ENCODE measurements at places on chromosomes 11 and 22.
A peak's percentile ranks its signal among the peaks of the same experiment; 100 is the strongest.

- DNase-seq = no peak
Measured at GRCh38 chr22:23263651-23264555, 83.6 kb downstream of the BCR start.

- no peak for DNase-seq
Measured at GRCh38 chr11:92388380-92388779, 163.8 kb downstream of the FAT3 start.

GRCh38 chr22:43289531-43289963 is 53.6 kb downstream of the SCUBE1 start:
- DNase-seq = no peak

- DNase-seq = peak; percentile 28
Measured at GRCh38 chr11:2699185-2699530, 636 bp downstream of the KCNQ1OT1 start.

DNA sequence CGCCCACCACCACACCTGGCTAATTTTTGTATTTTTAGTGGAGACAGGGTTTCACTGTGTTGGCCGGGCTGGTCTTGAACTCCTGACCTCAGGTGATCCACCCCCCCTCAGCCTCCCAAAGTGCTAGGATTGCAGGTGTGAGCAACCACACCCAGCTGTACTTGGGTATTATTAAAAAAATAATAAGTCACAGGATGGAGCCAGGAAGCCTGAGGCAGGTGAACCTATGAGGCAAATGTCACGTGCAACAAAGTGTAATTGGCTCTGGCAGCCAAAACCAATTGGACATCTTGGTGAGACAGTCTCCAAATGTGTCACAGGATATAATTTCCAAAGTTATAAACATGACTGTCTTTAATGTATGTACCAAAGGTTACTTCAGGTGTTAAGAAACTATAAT is 24.0 kb upstream of the MALAT1 start:
- no peak for DNase-seq

GRCh38 chr11:129598378-129598777 is 217.3 kb upstream of the TMEM45B start:
- DNase-seq = no peak

DNA sequence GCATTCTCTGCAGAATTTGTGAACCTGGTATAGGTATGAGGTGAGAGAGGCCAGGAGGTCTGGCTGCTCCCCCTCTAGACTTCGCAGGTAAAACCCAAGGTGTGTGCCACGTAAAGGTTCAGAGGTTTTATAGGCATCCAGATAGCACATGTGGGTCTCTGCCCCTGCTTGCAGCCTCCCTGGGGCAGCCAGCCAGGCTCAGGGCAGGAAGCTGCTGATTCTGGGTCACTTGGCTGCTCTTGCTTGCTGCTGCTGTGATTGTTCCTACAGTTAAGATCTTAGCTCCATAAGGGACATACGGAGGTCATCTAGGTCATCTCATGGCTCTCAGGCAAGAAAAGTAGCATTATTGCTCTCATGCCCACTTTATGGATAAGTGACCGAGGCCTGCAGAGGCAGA is 30.2 kb downstream of the ZBTB16 start:
- no peak for DNase-seq

- no peak for DNase-seq
Measured at GRCh38 chr11:115808351-115808940, 304.2 kb upstream of the CADM1 start.

GRCh38 chr22:35044607-35045390 is 21.2 kb upstream of the ISX start:
- DNase-seq = no peak

DNA sequence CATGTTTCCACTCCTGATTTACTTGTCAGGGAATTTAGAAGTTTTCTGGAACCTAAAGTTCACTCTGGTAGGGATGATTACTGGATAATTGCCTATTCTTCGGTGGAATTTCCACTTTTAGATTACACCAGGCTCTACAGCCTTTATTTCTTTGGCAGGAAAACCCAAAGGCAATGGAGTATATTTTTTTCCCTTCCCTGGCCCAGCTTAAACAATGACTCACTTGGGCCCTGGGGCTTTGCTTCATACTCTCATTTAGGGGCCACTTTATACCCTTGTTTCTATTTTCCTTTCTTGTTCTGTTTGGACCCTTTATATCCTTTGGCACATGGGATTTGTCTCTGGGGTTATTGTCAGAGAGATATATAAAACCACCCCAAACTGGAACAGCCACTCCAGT is 114.7 kb downstream of the CSTPP1 start:
- DNase-seq = no peak

GRCh38 chr11:73308003-73308960 is at the start of gene ARHGEF17:
Gene ARHGEF17 (plus strand): TSS chr11:73308276. CDS start chr11:73308639, 363 bp downstream.
- DNase-seq = peak; percentile 89

- DNase-seq = no peak
Measured at GRCh38 chr22:46842606-46843005, 80.2 kb downstream of the TBC1D22A start.

GRCh38 chr11:77201991-77202841 is 74.2 kb downstream of the MYO7A start:
- DNase-seq = no peak

GRCh38 chr22:49063545-49063890 is 764.2 kb downstream of the BRD1 start:
- no peak for DNase-seq

DNA sequence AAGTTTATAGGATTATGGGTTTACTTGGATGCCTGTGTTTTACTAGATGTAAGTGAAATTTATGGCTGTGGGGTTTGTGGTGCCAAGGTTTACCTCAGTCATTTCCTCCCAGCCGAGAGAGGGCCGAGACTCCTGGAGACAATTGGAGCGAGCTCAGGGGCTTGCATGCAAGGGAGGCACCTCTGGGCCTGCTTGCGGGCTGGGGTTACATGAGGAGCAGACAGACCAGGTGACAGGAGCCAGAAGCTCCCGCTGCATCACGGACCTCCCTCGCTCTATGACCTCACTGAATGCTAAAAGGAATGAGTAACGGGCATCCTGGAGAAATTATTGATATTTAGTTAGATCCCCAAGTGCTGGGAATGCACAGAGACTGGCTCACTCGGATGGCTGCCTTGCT is 275.2 kb upstream of the KIRREL3 start:
- DNase-seq = no peak

GRCh38 chr22:21447694-21448402 is 19.3 kb upstream of the TMEM191C start:
- peak; percentile 63 for DNase-seq

DNA sequence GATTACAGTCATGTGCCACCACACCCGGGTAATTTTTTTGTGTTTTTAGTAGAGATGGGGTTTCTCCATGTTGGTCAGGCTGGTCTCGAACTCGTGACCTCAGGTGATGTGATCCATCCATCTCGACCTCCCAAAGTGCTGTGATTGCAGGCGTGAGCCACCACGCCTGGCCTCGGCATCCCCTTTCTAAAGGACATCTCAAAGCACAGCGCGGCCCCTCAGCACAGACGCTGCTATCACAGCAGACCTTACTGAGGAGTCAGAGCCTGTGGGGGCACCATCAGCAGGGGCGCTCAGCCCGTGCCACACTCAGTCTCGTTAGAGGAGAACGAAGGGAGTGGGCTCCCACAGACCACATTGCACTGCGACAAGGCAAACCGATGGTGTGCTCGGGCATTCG is 19.4 kb downstream of the CELSR1 start:
- DNase-seq = no peak

DNA sequence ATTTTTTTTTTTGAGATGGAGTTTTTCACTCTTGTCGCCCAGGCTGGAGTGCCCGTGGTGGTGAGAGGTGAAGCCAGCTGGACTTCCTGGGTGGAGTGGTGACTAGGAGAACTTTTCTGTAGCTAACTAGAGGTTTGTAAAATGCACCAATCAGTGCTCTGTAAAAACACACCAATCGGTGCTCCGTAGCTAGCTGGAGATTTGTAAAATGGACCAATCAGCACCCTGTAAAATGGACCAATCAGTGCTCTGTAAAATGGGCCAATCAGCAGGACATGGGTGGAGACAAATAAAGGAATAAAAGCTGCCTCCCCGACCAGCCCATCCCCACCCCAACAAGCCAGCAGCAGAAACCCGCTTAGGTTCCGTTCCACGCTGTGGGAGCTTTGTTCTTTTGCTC is 4.4 kb upstream of the RAPSN start:
- no peak for DNase-seq

DNA sequence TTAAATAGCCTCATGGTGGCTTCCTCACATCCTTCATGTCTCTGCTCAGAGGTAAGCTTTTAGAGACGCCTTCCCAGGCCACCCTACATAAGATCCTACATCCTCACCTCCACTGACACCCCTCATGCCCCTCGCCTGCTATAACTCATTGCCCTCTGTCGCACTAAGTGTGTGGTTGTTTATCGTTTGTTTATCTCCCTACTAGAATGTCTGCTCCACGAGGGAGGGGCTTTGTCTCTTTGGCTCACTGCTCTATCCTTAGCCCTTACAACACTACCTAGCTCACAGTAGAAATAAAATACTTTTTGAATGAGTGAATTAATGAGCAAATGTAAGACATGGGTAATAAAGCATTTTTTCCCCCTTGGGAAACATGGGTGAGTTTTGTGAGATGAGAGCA is 1.3 kb upstream of the CBLIF start:
- no peak for DNase-seq

DNA sequence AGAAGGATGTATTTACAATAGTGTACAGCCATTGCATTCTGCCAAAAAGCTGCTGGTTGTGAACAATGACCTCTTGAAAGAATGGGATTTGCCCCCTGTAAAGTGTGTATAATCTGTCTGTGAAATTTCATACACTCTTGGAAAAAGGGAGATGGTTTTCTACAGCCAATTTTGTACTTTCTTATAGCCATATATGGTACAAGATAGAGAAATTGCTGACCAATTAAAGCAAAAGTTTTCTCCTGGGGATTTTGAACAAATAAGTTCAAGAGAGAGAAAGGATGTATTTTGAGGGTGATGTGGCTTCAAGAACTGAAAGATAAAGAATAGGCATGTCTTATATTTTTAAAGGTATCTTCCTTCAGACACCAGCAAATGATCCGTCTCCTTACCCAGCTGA is 211.0 kb downstream of the NAV2 start:
- DNase-seq = no peak

DNA sequence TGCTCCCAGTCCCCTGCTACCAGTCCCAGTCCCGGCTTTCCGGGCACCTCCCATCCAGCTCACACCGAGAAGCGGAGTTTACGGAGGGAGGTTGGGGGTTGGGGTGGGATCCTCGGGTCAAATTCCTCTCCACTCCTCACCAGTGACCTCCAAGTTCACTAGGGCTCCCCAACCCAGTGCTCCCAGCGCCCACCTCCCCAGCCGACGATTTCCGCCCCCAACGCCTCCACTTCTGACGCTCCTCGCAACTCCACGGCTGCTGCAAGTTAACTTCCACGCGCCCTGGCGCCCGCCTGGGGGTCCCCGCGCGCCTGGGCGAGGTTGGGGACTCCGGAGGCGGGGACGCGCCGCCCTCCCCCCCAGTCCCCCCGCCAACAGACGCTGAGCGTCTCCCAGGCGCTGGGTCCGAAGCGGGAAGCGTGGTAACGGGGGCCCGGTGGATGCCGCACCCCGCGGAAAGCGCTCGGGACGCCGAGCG is 526 bp downstream of the TPST2 start:
- no peak for DNase-seq

DNA sequence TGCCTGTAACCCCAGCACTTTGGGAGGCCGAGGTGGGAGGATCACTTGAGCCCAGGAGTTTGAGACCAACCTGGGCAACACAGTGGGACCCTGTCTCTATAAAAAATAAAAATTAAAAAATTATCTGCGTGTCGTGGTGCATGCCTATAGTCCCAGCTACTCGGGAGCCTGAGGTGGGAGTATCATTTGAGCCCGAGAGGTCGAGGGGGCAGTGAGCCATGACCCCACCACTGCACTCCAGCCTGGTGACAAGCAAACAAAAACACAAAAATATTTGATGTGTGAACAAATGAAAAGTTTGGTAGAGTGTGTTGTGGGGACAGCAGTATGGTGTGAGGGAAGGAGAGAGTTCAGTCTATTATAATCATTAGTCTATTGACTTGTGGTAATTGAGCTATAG is 90.8 kb upstream of the PARVA start:
- no peak for DNase-seq

DNA sequence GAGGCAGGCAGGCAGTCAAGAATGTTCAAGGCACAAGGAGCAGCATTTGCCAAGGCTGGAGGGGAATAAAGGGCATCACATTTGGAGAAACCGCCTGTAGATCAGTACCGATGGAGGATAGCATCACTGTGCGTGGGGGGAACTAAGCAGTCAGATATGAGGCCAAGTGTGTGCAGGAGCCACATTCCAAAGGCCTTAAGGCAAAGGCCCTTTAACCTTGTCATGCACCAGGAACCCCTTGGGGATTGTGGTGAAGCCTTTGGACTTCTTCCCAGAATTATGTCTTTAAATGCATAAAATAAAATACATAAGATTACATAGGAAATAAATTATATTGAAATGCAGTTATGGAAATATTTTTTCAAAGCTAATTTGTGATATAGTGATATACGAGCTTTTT is 532.1 kb downstream of the BUD13 start:
- no peak for DNase-seq

DNA sequence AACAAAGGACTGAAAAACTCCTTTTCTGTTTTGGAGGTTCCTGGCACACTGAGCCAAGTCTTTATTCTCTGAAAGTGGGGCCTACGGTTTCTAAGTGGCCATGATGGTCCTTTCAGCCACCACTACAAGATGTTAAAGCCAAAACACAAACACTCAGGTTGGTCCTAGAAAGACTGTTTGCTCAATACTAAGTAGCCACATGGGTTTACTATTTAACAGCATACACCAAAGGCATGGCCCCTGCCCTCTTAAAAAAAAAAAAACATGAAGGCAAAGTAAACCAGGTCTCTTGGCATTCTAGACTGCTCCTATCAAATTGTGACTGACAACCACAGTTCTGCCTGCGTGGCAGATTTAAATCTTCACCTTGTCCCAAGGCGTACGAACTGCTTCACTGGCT is 123.6 kb upstream of the BID start:
- DNase-seq = no peak

- DNase-seq = no peak
Measured at GRCh38 chr11:70016666-70017367, 61.3 kb upstream of the ANO1 start.

- DNase-seq = no peak
Measured at GRCh38 chr11:33861941-33862589, 29.8 kb downstream of the LMO2 start.

GRCh38 chr11:58968251-58968711 is 29.0 kb downstream of the GLYATL1 start:
- peak; percentile 43 for DNase-seq

DNA sequence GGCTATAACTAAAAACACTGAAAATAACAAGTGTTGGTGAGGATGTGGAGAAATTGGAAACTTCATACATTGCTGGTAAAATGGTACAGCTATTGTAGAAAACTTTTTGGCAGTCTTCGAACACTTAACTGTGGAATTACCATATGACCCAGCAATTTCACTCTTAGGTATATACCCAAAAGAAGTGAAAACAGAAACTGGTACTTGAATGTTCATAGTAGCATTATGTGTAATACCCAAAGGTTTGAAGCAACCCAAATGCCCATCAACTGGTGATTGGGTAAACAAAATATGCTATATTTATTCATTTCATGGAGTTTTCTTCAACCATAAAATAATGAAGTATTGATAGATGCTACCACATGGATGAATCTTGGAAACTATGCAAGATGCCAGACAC is 40.8 kb upstream of the FTH1 start:
- DNase-seq = no peak
